ENCODE measurements at places on chromosomes 12 and 14.

- no peak for DNase-seq
Measured at GRCh38 chr12:20426957-20427356, 58.6 kb downstream of the PDE3A start.

GRCh38 chr12:123681605-123682004 is 10.7 kb downstream of the TCTN2 start:
- no peak for DNase-seq

GRCh38 chr12:94677778-94678177 is 27.4 kb upstream of the TMCC3 start:
- DNase-seq: no peak

DNA sequence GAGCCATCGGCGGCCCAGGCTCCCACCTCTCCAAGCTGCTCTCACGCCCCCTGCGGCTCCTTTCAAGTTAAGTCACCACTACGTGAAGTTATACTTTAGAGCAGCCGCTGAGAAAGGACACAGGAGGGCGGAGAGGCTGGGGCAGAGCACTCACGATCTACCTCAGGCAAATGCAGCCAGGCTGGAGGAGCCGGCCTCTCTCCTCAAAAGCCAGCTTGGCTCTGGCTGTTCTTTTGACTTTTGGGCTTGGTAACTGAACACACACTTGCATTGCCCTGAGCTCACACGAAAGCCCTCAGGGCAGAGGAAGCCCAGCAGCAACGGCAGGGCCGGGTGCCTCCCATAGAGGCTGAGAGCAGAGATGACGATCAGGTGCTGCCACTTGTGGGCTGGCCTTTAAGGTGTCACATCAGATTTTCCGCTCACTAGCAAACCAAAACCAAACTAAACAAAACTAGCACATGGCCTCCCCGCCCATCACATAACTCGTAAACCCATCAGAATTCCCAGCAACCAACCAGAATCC is 75.2 kb downstream of the PITPNM2 start:
- DNase-seq: peak; percentile 38

DNA sequence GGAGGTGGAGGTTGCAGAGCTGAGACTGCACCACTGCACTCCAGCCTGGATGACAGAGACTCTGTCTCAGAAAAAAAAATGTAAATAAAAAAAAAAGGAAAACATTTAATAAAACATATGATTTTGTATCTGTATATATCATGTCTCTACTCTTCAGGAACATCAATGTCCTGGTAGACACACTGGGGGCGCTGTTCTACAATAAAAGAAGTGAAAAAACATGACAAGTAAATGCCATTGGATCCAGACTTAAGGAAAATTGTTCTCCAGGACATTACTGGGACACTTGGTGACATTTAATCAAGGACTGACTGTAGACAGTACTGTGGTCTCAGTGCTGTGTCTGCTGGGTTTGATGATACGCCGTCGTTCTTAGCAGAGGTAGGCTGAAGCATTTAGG is 15.5 kb upstream of the KLC1 start:
- DNase-seq: no peak

DNA sequence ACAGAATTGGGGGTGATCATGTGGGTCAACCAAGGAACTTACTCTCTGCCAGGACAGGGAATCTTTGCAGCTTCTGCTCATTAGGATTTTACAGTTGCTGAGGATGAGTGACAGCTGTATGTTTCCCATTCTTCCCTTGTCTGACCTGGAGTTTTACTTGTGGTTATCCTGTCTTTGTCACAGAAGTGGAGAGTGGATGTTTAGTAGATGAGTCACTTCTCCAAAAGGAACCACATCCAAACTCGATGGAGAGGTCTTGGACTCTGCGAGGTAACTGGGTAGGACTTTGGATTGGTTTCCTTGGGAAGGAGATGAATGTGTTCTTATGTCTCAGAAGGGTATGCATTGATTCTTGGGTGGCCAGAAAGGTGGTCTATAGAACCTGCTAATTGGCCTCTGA is 53.8 kb upstream of the USP44 start:
- DNase-seq: no peak

DNA sequence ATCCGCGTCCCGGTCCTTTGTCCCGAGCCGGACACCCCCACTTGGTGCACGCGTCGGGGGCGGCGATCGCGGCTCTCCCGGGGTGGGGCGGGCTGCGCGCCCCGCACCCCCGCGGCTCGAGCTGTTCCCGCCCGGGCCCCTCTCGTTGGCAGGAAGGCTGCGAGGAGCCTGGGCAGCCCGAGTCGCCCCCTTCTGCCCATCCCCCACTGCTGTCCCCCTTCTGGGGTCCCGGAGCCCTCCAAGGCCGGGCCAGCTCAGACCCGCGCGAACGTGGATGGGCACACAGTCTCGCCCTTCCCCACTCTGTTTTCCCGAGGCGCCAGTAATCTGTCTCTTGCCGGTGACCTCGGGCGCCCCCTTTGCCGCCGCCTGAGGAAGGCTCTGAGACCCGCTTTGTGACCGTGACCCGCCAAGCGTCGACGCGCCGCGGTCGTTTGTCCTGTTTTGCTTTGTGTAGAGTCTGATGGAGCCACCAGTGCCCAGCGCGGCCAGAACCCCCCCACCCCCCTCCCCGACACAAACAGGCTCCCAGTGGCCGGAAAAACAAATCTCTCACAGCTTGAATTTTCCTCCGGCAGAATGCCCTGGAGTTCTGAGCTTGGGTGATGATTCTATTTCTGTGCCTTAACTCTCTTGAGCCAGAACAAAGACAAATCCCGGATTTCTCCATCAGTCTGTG is 610 bp downstream of the C14orf132 start:
- no peak for DNase-seq

GRCh38 chr14:59187802-59188460 is 536 bp upstream of the DAAM1 start:
- peak; percentile 6 for DNase-seq

DNA sequence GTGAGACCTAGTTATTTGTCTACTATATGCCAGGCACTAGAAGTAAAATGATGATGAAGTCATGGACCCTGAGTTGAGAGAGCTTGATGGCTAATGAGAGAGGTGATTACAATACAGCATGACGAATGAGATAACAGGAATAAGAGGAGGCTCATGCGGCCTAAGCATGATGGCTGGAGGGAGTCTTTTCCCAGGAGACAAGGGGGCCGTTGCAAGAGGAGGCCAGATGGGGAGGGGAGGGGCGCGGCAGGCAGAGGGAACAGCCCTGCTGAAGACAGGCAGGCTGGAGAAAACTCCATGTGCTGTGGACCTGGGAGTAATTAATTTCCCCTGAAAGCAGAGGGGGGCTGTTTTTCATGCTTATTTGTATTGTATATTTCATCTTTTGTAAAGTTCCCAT is 144.7 kb upstream of the RFLNA start:
- DNase-seq: no peak

- DNase-seq: no peak
Measured at GRCh38 chr14:105118646-105119407, 49.7 kb downstream of the JAG2 start.

DNA sequence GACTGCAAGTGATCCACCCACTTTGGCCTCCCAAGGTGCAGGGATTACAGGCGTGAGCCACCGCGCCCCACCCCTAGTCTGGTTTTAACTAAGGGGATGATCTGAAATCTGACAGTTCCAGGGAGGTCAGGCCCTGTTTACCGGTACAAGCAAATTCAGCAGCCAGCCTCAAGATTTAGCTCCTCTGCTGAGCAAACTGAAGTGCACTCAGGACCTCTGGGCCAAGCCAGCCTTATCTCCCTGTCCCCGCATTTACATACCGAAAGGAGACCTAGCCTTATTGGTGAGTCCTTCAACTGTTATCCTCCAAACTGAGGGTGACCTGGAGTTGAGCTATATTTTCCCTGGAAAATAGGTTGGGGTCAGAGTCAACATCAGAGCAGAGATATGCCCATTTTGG is 835 bp upstream of the ABHD4 start:
- DNase-seq: no peak

DNA sequence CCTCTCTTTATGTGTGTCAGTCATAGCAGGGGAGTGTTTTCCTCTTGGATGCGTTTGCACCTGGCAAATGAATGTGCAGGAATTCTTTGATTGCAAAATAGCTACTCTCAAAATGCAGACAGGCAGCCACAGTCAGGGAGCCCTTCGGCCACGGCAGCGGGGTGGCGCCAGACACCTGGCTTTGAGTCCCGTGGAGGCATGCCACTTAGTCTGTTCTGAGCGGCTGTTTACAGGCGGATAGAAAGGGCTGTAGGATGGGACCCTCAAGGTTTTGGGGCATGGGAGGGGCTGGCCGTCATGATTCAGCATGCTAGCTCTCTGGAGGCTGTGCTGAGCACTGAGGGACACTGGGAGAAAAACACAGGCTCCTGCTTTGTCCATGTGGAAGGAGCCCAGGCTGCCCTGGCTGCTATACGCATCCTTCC is 117.1 kb downstream of the SLC25A47 start:
- no peak for DNase-seq

- no peak for DNase-seq
Measured at GRCh38 chr14:46646796-46647195, 4.8 kb downstream of the RPL10L start.

All from activated T-helper 1 cell treated with anti-CD3 and anti-CD28 coated beads, Interleukin-2, amount 50 U/mL, for 16 hours (primary cell).